AG09319 (cell line): ENCODE measurements at places on chromosomes 12 and 14.

DNA sequence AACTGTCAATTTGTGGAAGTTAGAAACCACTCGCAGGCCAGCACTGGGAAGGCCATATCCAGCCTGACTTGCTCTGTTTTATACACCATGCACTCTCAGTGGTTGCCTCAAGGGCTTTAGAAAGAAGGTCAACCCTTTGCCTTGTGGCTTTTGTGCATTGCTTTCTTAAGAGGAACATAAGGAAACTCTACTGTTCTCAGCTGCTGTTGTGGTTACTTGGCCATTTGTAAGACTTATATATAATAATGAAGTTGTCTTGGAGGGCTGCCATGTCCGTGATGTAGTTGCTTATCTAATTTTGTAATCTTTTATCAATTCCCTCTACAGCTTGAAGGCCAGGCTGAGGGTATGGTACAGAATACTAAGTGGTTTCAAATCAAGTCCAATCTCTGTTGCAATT lies 637.8 kb downstream of the DIO2 start:
- no peak for DNase-seq

DNA sequence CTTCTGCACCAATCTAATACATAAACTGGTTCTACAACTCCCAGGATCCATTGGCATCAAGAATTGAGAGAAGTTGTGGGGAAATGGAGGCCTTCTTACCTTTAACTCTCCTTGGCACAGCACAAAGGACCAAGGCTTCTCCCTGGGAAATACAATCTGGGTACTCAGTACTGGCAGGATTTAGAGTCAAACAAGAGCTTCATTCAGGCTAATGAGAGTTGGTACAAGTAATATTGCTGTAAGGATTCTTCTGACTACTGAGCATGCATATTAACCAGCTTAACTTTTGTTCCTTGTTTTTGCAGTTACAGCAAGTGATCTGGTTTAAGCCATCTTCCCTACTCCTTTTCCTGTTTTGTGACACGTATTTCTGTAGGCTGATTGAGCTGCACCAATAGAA lies 76.2 kb upstream of the FERMT2 start:
- no peak for DNase-seq

GRCh38 chr12:115473257-115473956 lies 789.4 kb upstream of the TBX3 start:
- DNase-seq, result no peak

GRCh38 chr14:67574156-67574555 lies 25.9 kb downstream of the PIGH start:
- DNase-seq, result no peak

DNA sequence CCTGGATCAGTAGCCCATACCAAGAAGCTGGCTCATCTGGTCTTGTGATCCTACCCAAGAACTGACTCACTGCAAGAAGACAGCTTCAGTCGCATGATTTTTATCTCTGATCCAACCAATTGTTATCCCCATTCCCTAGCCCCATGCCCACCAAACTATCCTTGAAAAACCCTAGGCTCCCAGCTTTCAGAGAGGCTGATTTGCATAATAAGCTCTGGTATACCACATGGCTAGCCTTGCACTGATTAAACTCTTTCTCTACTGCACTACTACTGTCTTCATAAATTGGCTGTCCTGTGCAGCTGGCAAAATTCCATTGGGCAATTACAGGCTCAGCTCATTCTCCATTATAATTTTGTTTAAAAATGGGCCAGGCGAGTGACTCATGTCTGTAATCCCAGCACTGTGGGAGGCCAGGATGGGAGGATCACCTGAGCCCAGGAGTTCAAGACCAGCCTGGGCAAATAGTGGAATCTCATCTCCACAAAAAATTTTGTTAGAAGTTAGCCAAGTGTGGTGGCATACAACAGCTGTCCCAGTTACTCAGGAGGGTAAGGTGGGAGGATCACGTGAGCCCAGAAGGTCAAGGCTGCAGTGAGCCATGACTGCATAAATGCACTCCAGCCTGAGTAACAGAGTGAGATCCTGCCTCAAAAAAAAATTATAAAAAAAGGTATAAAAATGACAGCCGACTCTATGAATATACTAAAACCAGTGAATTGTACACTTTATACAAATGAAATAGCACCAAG lies 76.7 kb upstream of the EIF5 start:
- no peak for DNase-seq

DNA sequence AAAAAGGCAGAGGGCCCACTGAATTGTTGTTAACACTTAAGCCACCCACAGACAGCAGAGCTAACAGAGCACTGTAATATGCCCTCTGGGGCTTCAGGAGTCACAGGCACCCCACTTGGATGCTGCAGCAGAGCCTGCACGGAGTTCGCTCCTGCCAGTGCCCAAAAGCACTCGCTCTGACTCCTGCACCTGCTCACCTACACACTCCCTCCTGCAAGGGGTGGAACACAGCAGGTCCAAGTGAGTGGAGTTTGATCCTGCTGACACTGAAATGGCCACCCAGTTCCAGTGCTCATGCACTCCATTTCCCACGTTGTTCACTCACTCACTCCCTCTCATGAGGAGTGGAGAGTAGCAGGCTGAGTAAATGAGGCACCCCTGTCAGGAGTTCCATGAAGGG lies 68.8 kb downstream of the OSBPL8 start:
- DNase-seq, result no peak

DNA sequence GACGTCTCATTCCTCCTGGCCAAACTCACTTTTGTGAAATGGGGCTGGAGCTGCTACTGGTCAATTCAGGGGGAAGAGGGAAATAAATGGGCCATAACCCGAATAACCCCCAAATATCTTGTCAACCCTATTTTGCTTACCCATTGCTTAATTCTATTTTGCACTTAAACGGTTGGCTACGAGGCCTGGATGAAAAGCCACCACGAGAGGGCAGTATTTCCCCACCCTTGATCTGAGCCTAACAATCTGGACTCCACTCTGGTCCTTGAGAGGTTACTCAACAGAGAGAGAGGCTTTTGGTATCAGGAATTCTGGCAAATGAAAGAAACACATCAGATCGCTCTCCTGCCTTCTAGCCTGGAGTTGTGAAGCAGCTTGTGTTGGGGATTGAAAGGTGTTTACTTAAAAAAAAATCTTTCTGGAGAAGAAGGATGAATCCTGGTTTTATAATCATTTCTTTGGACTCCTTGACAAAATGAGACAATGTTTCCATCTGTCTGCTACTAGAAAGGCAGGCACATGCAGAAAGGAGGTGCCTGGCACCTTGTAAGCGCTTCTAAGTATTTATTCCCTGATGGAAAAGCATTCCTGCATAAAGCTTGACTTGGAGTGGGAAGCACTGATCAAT lies 22.4 kb upstream of the FBXO21 start:
- peak; percentile 51 for DNase-seq

- no peak for DNase-seq
Observed at GRCh38 chr12:97301576-97301975, 161.0 kb upstream of the RMST start.

DNA sequence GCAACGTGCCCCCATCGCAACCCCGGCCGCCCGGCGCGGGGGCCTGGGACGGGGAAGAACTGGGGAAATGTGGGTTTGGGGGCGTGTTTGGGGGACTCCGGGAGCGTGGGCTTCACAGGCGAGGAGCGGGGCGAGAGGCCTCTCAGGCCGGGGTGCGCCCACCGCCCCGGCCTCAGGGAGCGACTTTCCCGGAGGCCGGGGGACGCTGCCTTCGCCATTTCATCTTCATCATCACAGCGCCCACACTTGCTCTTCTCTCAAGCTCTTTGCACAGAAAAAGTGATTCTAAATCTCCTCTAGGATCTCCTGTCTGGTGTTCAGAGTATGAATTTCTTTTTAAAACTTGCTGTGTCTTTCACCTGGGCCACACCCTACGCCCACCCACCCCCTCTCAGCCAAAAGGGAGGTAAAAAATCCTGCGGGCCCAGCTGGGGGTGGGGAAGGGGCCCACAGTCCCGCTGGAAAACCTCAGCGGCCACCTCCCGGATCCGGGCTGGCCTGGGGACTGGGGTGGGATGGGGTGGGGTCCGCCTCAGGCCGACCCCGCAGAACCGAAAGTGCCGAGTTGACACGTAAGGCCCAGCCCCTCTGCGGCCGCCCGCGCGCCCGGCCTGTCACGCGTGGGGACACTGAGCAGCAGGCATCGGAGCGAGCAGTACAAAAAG lies 7.4 kb downstream of the CDKN1B start:
- DNase-seq, result no peak

DNA sequence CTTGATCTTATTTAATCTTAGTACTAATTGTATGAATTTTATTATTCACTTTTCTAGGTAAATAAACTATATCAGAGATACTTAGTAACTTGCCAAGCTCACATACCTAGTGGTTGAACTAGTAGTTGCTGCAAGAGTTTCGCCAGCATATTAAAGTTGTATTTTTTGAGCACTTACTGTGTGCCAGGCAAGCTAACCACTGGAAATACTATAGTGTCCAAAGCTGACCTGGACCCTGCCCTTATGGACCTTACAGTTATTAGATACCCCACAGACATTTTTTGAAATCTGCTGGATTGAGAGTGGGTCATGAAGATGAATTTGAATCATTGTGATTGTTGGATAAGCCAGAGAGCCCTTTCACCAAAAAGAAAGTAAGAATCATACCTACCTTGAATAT lies 125.0 kb downstream of the RAD51B start:
- no peak for DNase-seq

DNA sequence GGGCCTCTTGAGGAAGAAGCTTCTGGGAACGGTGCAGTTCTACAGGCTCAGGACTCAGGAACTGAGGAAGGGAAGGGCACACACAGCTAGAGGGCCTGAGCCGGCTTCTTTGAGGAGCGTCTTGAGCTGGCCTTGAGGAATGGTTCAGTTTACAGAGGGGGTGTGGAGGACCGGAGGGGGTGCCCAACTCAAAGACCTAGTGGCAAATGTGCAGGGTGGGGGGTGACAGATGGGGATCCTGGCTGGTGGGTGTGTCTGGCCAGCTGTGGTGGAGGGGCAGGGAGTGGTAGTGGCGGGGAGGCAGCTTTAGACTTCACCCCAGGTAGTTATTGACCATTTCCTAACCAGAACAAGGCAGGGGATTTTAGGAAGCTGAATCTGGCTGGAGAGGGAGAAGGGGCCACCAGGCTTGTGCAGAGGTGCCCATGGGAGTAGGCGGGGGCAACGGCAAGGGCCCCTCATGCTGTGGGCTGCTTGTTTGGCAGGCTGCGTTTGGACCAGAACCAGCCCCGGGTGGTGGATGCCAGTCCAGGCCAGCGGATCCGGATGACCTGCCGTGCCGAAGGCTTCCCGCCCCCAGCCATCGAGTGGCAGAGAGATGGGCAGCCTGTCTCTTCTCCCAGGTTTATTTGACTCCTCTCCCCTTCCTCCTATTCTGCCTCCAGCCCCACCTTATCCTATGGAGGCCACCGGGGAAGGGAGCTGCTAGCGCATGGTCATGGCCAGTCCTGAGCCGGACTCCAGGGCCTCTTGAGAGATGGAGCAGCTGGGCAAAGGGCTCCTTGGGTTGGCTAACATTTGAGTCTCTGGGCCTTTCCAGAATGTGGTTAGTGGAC lies 27.8 kb downstream of the PAPLN start:
- no peak for DNase-seq

DNA sequence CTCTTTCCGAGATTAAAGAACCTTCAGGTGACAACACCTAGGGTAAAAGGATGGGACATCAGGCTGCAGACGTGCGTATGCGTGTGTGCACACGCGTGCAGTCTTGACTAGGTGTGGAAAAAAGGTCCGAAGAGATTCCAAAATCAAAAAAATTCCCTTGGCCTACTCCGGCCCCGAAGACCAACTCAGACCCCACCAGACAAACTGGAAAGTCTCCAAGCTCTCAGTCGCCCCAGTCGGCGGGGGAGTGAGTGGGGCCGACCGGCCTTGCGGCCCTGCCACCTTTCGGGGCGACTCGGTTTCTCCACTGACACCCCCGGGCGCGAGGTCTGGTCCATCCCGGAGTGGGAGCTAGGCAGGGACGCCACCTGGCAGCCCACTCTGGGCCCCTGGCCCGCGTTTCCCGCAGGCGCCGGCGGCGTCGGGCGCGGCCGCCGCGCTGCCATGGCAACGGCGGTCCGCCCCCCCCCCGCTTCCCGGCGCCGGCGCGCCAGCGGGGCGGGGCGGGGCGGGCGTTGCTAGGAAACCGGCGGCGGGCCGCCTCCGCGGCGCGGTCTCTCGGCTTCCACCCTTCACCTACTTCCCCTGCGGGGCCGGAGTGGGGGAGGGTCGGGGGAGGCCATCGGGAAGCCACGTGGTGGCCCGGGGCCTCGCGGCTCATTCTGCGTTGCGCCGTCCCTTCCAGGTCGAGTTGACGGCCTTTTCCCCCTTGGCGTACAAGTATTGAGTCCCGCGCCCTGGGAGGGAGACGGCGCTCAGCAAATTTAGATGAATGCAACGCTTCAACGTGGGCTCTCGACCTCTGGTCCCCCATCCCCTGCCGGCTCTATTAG lies 253.1 kb downstream of the EFCAB11 start:
- peak; percentile 29 for DNase-seq

DNA sequence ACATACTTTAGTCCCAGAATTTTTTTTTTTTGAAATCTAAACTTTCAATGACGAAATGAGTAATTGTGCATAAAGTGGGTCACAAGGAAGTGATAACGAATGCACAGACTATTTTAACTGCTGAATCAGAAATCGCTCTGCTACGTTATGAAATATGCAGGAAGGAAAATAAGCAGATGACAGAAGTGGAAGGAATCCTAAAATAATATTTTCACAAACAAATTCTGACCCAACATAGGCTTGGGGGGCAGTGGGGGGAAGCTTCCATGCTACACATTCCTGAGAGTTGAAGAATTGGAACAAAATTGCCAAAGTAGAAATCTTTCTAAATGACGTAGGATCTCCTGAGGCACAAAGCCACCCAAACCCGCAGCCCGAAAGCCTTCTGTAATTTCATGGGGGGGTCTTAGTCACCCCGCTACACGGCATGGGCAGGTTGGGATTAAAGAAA lies 89.6 kb downstream of the ARF6 start:
- DNase-seq, result peak; percentile 74

GRCh38 chr14:69325646-69326265 lies 65.8 kb downstream of the GALNT16 start:
- DNase-seq, result no peak

DNA sequence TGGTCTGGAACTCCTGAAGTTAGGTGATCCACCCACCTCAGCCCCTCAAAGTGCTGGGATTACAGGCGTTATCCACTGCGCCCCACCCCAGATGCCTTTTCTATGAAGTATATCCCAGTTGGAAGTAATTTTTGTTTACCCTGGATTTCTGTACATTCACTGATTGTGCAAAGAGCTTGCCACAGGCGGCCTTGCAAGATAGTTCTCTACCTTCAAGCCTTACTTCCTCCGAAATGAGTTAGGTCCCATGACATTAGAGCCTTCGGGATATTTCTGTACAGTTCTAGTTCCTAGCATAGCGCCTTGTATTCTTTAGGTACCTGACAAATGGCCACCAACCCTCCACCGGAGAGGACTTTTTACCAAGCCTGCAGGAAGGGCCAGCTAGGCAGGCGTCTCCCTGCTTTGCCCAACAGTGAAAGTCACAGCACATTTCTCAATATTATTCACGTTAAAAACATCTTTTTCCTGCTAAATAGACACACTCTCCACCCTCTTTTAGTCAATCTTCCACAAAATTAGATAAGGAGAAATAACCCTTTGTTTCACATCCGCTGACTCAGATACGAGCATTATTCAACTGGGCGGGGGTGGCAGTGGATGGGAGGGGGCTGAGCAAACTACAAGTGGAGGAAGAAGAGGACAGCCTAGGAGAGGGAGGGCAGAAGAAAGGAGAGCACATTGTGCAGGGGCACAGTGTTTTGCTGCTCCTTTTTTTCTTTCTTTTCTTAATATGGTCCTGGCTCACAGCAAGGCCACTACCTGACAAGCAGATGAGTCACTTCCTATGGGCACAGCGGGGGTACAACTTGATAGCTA lies 40.0 kb upstream of the CAPRIN2 start:
- no peak for DNase-seq
